Tongue (tissue), 3 donors: ENCODE measurements at places on chromosomes 7 and 10. TPM values are rescaled to one million over a fixed set of nuclear protein-coding genes. Genes with fewer than 3 reads are reported as not detected.
A peak's percentile ranks its signal among the peaks of the same experiment; 100 is the strongest.

Gene ARHGAP19
- total RNA-seq = 20.1 TPM

Gene PDE6C
- not detected for total RNA-seq

Gene CH25H
- 0.21 TPM for total RNA-seq

GRCh38 chr7:30924624-30925023, 13.0 kb downstream of the AQP1 start:
- no peak for DNase-seq

GRCh38 chr10:1376384-1376945, 320.3 kb downstream of the WDR37 start:
- DNase-seq = no peak

DNA sequence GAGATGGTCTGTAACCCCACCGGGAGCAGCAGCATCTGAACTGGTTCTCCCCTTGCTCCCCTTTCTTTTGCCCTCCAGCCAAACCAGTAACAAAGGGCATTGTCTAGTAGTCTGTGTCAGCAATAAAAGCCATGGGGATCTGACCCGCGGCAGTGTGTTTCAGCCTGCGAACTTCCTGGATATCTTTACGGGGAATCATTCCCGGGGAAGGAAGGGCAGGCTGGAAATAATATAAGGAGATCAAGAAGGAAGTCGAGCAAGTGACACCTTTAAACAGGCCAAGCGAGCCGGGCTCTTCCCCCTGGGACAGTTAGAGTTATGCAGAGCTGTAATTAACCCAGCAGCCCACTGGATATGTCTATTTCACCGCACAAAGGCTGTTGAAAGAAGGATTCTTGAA, 661.2 kb upstream of the GALNT17 start:
- peak; percentile 30 for DNase-seq
